ENCODE measurements at places on chromosomes 5 and 9.

DNA sequence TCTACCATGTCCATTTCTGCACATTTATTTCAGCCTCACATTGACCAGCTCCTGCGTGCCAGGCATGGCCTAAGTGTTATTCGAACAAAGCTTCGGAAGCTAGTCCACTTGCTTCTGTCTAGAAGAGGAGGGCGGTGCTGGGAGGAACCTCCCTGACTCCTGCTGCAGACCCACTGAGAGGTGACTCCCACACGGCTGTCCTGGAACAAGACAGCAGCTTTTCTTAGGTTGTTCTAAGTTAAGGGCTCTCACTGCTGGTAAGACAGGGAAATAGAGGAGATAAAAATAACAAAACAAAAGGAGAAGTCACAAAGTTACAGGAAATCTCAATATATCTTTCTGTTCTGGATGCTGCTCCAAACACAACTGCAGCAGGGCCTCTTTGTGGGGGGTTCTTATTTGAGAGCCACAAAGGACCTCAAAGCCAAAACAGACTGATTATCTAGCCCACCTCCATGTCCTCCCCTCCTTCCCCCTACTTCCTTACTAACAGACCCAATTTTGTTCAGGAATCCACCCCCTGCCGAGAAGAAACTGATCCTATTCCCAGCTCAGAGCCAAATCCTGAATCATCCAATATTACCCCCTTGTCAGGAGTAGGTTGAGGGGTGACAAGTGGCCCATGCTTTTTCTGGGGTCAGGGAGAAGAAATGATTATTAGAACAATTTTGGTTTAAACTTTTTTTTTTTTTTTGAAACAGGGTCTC is 28.4 kb upstream of the KCNIP1 start:
- DNase-seq: no peak

GRCh38 chr5:5360941-5361520 is 61.4 kb upstream of the ICE1 start:
- no peak for DNase-seq

- DNase-seq: no peak
Observed at GRCh38 chr9:120697448-120697847, 16.8 kb downstream of the MEGF9 start.

GRCh38 chr9:73125651-73126050 is 26.0 kb upstream of the ANXA1 start:
- no peak for DNase-seq

DNA sequence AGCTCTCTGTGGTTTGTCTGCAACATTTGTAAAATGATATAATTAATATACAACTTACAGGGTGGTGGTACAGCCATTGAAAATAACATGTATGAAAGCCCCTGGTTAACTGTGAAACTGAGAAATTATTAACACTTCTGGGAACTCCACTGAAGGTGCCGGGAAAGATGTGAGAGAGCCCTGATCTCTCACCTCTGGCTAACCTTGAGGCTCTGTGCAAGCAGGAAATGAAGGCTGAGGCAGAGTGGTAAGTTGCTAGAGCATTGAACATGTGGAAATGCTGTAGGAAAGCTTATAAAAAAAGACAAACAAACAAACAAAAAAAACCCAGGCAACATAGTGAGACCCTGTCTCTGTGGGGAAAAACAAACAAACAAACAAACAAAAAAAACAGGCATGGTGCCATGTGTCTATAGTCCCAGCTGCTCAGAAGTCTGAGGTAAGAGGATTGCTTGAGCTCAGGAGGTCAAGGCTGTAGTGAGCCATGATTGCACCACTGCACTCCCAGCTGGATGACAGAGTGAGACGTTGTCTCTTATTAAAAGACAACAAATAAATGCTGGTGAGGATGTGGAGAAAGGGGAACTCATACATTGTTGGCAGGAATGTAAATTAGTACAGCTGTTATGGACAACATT is 7.5 kb downstream of the CATSPER3 start:
- no peak for DNase-seq

- DNase-seq: no peak
Observed at GRCh38 chr5:171314728-171315385, 5.8 kb downstream of the TLX3 start.
